PC-9 (cell line): ENCODE measurements at places on chromosomes 1 and 21.
A peak's percentile ranks its signal among the peaks of the same experiment; 100 is the strongest.

DNA sequence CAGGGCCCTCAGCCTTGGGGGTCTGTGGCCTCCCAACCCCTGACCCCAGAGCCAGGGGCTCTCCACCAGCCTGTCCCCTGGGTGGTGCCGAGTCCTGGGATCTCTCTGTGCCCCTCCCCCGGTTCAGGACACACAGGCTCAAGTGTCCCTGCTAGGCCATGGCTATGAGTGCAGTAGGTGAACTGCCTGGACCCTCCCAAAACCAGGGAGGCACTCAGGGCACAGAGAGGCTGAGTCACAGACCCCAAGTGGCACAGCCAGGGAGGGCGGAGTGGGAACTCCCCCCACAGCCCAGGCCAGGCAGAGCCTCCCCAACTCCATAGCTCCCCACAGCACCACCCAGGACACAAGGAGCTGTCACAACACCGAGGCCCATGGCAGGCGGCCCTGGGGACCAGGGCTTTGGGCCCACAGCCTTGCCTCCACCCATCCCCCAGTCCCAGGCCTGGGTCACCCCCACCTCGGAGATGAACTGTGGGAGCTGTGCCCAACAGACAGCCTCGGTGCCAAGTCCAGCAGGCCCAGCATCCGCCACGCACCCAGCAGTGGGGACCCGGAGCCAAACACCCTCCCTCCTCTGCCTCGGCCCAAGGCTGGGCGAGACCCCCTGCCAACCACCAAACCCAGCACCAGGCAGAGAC is 3.2 kb downstream of the DVL1 start:
- no peak for DNase-seq

- DNase-seq = peak; percentile 91
Observed at GRCh38 chr1:233520261-233521191, 93.4 kb upstream of the KCNK1 start.

- peak; percentile 56 for DNase-seq
Observed at GRCh38 chr1:112935461-112936111, 20.4 kb downstream of the SLC16A1 start.

DNA sequence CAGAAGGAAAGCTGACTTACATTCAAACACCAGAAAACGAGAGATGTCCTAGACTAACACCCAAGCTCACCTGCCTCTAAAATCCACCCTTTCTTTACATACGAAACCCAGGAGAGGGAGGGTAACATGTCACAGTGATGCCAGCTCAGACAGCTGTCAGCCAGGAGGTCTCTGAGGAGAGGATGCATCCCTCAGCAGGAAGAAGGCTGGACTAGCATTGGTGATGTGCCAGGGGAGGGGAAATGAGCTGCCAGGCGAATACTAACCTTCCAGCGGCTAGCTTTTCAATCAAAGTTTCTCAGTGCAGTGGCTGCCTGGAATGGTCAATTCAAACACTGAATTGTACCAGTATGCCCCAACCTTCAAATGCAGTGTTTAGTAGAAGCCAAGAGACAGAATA is 3.6 kb upstream of the UBE2G2 start:
- no peak for DNase-seq

DNA sequence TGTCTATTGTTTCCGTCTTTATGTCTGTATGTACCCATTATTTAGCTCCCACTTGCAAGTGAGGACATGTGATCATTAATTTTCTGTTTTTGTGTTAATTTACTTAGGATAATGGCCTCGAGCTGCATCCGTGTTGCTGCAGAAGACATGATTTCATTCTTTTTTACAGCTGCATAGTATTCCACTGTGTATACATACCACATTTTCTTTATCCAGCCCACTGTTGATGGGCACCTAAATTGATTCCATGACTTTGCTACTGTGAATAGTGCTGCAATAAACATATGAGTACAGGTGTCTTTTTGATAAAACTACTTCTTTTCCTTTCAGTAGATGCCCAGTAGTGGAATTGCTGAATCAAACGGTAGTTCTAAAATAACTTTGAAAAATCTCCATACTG is 12.7 kb upstream of the SLAMF1 start:
- DNase-seq = no peak

DNA sequence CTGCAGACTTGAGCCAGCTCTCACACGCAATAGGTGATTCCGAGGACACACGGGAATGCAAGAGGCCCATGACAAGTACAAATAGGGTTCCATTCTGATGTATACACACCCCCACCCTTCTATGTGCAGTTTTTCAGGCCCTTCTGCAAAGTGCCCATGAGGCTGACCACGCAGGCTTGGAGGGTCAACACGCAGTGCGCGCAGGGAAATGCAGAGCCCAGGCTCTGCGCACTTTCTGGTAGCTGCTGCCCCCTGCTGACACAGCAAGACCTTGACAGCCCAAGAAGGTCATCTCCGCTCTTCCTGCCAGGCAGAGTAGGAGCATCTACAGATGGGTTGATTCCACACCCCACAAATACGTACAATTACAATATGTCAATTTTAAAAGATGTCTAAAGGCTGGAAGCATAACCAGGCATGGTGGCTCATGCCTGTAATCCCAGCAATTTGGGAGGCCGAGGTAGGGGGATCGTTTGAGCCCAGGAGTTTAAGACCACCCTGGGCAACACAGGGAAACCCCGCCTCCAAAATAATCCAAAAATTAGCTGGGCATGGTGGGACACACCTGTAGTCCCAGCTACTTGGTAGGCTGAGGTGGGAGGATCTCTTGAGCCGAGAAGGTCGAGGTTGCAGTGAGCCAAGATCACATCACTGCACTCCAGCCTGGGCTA is 18.5 kb downstream of the SH3BP5L start:
- DNase-seq = no peak

- no peak for DNase-seq
Observed at GRCh38 chr21:26769613-26770188, 75.5 kb downstream of the ADAMTS1 start.

DNA sequence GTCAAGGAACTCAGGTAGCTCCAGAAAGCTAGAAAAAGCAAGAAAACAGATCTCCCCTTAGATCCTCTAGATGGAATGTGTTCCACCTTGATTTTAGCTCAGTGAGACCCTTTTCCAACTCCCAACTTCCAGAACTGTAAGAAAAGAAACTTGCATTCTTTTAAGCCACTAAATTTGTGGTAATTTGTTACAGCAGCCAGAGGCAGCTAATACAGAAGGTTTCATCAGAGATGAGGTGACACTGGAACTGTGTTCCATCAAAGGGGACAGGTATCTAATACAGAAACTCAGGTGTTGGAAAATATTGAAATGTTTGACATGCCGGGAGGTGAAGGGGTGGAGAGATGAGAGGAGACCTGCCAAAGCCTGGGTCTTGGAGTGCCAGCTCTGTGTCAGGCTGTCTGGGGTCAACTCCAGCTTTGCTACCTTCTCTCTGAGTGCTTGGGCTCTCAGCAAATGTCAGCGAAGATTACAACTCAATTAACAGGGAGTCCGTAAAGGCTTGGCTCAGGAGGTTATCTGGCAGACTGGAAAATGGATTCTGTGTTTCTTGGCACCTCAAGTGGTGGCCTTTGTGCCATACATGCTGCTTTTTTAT is 71.3 kb downstream of the PLPP3 start:
- DNase-seq = no peak

GRCh38 chr1:40241362-40241761 is 6.4 kb upstream of the TMCO2 start:
- DNase-seq = no peak

DNA sequence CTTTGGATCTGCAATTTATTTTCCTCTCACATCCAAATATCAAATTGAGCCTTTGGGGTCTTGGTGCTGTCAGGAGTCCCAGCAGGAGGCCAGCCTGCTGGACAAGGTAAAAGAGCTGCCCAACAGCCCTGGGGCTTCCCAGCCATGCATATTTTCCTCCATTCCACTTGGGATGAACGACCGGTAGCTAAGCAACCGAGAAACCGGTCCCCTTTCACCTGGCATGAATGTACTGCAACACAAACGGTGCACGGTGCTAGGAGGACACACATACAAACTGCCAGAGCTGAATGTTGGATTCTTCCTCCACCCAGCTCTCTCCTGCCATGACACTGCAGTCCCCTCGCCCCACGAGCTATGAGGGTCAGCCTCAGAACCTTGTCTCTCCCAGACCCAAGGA is 42.7 kb downstream of the BCAR3 start:
- DNase-seq = peak; percentile 84

- no peak for DNase-seq
Observed at GRCh38 chr1:205270764-205271163, 43.0 kb downstream of the TMCC2 start.

- DNase-seq = no peak
Observed at GRCh38 chr1:190595438-190595837, 117.8 kb upstream of the BRINP3 start.

DNA sequence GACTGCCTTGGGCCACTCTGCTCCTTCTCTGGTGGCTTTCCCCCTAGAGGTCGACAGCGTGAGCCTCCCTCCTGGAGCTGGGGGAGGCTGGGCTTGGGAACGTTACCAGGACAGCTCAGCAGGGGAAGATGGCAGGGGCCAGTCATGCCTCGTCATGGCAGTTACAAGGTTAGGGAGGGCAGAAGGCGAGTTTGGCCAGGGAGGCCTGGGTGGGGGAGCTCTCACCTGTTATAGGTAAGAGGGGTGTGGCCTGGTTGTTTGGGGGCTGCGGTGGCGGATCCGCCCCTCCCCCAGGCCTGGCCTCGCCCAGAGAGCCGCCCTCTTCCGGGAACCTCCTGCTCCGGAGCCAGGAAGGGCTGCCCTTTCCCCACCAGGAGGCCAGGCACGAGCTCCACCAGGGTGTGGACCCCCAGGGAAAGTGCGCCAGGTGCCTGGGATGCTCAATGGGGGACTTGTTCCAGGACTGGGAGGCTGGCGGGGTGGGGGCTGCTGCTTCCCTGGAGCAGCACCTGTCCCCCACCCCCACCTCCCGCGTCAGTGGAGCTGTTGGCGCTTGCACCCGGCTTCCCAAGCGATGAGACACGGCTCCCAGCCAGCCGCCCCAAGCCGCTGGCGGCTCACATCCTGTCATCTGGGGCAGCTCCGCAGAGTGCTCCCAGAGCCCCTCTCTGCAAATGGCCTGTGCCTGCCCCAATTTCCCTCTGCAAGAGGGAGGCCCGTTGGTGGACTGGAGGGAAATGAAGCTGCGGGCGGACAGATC is 23.6 kb upstream of the PKP1 start:
- peak; percentile 65 for DNase-seq

GRCh38 chr1:29669912-29670311 is 433.6 kb downstream of the PTPRU start:
- no peak for DNase-seq

- DNase-seq = no peak
Observed at GRCh38 chr1:230760360-230760827, 13.2 kb downstream of the CAPN9 start.

DNA sequence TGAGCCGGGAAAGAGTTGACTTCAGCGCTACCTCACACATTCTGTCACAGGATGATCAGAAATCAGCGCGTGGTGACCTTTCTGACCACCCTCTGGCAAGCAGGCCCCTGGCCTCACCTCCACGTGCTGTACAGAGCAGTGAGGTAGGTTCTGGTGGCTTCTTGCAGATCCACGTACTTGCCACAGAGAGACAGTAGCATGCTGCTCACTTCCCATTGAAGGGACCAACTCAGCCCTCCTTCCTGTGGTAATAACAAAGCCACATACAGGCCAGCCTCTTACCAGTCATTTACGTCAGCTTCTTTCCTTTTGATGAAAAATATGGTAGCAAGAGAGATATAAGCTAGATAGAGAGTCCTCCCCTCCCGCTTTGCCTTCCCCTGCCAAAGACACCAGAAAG is 200.7 kb downstream of the CHRM3 start:
- no peak for DNase-seq

DNA sequence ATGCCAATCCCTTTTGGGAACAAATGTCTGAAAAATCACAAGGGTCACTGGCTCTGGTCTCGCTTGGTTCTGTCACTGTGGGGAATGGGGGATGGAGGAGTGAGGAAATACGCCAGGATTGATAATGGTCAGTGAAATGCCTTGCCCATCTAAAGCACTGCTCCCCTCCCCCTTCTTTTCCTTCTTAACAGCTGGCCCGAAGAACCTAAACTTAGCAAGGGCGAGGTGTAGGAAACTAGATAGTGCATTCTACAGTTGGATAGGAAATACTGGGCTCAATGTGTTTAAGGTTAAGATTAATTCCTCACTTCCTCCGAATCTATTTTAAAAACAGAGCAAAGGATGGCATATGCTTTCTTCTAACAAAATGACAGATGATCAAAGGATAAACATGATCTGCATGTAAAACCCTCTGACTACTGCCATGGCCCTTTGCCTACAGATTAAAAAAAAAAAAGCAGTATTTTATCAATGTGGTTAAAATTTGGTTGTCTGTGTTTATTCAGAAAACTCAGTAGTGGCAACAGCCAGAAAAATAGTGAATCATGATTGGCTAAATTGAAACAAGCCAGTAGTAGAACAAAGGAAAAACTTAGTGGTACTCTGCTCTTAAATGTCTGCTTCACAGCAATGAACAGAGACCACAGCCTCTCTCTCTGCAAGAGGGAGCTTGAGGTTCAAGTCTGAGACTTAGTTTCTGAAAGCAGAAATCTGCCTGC is 86.1 kb upstream of the VAV3 start:
- no peak for DNase-seq

- DNase-seq = no peak
Observed at GRCh38 chr1:23719162-23719820, 24.0 kb upstream of the ELOA start.

- DNase-seq = no peak
Observed at GRCh38 chr1:68478662-68479061, 18.2 kb downstream of the DEPDC1 start.

DNA sequence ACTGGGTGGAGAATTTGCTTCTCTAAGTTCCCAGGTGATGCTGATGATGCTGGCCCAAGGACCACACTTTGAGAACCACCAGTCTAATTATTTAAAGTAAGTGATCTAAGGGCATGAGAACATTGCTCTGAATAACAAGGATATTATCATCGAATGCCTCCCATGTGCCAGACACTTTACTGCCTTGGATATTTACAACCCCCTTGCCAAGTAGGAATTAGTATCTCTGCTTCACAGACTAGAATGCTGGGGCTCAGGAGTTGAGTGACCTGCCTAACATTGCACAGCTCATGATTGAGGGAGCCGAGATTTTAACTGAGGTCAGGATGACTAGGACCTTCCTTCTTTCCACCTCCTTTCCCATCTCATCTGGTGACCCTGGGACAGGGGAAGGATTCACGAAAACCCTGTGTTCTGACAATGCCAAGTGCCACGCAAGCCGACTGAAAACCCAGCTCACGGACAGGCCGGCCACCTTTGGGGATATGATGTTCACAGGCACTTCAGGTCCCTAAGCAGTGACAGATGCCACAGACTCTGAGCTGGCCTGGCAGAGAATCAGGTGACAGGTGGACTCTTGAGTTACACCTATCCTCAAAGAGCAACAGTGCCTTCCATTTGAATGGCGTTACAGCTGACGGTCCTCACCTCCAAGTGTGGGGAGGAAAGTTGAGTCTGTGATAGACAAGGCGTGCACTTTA is 230.7 kb downstream of the TOMM20 start:
- no peak for DNase-seq

- DNase-seq = no peak
Observed at GRCh38 chr1:165288350-165289120, 68.0 kb downstream of the LMX1A start.

- DNase-seq = no peak
Observed at GRCh38 chr1:29324771-29325351, 88.5 kb downstream of the PTPRU start.

DNA sequence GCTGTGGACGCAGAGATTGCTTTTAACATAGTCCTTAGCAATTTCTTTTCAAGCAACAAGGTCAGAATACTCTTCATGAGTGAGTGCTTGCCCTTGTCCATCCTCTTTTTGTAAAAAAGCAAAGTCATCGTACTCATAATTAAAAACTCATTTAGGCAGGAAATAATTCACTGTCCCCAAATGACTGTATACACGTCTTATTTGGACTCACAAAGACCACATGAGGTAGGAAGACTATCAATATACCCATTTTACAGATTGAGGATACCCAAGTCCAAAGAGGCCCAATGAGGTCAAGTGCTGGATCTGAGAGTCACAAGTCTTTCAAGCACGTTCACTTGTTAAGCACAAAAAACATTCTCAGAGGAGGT is 13.2 kb downstream of the ITPKB start:
- DNase-seq = no peak
